ENCODE measurements at places on chromosomes 6 and 20.

DNA sequence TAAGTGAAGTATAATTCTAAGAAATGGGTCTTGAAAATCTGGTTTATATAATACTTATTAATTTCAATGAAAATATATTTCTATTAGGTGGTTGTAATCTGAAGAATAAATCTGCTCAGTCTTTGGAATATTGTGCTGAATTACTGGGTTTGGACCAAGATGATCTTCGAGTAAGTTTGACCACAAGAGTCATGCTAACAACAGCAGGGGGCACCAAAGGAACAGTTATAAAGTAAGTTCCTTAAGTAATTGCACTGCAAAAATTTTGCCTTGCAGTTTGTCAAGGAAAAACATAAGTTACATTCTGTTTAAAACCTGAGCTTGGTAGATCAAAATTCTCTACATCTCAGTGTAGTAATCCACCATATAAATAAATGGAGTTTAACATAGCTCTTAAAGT lies 106.0 kb downstream of the MYO6 start:
- peak; percentile 10 for DNase-seq

DNA sequence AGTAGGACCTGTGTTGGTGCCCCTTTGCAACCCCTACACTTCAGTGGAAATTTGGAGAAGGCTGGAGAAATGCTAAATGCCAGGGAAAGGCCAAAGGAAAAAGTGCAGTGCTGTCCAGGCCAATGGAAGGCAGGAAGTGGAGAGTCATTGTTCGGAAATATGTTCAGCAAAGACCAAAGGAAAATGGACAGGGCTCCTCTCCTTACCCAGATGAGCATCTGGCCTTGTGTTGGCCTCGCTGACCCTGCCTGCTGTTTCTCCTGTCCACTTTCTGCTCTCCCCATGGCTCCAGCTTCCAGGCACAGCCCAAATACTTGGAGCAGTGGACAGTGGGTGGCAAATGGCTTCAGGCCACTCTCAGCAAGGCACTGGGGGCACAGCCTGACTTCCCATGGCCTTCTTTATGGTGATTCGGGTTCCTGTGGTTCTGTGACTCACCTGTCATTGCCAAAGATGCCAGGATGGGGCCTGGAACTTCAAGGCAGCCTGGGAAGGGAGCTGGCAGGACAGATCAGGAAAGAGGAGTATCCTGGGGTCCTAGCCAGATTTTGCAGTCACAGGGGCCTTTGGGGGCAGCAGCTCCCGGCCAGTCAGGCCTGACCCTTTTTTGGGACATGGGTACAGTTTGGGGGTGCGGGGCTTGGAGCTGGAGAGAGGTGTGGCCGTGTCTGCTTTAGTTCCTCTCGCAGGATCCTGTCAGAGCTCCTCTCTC lies 190.9 kb upstream of the SLC24A3 start:
- DNase-seq: no peak

- no peak for DNase-seq
These were observed 280.9 kb downstream of the ZFAND3 start for GRCh38 chr6:38100380-38100779.

DNA sequence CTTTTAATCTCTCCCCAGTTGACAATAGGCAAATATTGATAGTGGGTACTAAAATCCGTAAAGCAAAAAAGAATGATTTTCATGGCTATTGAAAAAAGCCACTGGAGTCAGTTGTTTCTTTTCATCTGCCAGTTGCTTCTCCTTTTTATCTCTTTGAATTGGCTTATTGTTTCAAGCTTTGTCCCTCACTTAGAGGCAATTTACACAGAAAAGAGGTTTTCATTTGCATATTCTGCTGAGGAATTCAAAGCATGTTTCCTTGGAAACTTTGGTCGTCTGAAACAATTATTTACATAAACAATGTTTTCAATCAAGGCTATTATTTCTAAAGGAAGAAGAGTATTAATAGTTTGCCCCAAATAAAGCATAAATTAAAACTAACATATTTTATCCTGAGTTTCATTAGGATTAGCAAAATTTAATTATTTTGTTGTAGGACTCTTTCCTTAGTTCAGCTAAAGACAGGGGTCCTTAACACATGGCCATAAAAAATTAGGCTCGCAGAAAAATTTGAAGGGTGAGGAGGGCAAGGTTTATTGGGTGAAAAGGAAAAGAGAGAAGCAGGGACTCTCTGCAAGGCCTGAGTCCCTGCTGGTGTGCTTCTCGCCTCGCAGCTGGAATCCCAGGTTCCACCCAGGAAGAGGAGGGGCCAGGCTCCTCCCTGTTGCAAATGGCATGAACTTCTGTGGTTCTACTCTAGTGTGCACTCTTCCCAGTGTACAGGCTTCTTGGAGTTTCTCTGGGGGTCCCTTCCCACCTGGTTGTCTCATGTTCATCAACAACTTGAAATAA lies 138.8 kb upstream of the LAMA2 start:
- no peak for DNase-seq

GRCh38 chr6:152636609-152637295 lies 410 bp downstream of the SYNE1 start:
- DNase-seq: no peak

GRCh38 chr6:109166673-109167072 lies 71.4 kb downstream of the CEP57L1 start:
- no peak for DNase-seq

- no peak for DNase-seq
These were observed 349.8 kb upstream of the ARID1B start for GRCh38 chr6:156427345-156427744.

DNA sequence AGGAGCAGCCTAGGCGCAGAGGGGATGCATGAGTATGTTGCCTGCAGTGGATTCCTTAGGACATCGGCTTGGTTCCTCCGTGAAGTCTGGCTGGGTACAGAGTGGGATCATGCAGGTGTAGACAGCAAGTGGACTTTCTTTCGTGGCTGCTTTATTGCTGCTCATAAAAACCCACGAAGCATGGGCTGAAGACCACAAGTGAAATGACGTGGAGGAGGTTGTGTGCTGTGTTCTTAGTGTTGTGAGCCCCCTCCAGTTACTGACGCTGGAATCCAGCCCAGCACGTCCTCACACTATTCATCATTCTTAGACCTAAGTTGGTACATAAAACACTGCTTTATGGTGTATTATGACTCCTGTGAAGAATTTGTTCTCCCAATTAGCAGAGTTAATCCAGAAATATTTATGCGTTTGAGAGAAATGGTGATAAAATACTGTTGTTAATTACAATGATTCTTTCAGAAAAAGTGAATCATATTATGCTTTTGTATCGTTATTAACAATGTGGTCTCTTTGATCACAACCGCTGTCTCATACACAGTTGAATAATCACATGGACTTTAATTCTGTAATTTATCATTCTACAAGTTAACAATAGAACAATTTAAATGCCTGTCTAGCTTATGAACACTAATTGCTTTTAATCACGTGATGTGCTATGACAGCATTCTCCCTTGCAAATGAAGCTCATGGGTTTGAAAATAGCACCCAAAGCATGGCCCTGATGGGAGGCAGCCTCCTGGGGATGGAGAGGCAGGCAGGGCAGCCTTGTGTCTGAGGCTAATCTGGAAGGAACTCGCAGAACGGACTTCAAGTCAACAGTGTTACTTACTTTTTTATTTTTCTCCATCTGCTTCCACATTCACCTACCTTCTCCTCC lies 233.9 kb upstream of the SYNDIG1 start:
- DNase-seq: no peak

DNA sequence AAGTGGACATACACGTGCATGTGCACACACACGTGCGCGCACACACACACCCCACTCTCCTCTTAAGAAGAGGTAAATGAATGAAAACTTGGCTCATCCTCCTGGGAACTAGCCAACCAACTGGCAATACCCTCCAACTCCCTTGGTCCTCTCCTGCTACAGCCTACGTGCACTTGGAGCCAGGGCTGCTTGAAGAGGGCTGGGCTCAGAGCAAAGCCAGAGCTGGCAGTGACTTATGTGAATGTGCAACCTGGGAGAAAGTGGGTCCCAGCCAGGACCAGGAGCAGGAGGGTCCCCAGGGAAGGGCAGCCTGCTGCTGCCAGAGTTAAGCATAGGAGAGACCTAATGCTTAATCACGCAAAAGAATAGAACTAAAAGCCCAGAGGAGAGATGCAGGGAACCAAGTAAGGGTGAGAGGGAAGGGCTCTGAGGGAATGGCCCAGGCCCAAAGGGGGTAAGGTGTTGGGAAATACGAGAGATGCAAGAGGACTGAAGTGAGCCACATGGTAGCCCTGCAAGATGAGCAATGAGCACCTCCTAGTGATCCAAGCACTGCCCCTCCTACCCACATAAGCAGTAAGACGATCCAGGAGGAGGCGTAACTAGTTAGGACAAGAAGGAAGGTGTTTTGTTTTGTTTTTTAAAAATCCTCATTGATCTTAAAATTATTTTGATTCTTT lies 24.7 kb downstream of the TRAF3IP2 start:
- no peak for DNase-seq

- DNase-seq: no peak
These were observed 214.5 kb upstream of the CITED2 start for GRCh38 chr6:139588734-139589593.

All from CD4-positive, alpha-beta memory T cell (primary cell).